Left kidney (tissue), 8 donors: ENCODE measurements at places on chromosomes 5 and 9.

GRCh38 chr5:73558950-73559349 lies 6.5 kb downstream of the ANKRA2 start:
- DNase-seq = no peak

DNA sequence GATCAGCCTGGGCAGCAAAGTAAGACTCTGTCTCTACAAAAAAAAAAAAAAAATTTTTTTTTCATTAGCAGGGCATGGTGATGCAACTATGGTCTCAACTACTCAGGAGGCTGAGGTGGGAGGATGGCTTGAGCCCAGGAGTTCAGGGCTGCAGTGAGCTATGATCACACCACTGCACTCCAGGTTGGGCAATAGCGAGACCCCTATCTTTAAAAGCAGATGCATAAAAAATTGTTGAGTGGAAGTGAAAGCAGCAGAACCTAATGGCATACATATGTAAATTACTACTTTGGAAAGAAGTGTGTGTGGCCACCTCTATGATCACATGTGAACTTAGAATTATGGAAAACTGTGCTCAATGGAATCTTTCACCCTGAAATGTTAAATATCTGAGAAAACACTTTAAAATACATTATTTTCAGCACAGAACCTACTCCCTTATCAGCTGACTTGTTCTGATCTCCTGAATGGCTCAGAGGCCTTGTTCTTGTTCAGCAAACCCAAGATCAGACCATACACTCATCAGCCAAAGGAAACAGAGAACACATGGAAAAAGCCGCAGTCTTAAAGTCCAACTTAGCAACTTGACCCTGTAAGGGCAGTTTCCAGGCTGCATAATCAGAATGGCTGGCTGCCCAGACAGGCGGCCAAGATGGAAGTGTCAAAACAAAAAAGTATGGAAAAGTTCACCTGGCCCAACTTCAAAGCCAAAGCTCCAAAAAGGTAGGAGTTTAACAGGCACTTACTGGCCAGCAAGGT lies 56.5 kb downstream of the SIL1 start:
- no peak for DNase-seq

- no peak for DNase-seq
These were observed 978 bp upstream of the BRD3OS start for GRCh38 chr9:134024214-134024792.

- DNase-seq = no peak
These were observed 2.0 kb upstream of the PHPT1 start for GRCh38 chr9:136847088-136847825.
